ENCODE measurements at places on chromosomes 7 and 10. TPM values are rescaled to one million over a fixed set of nuclear protein-coding genes. Genes with fewer than 3 reads are reported as not detected.

DNA sequence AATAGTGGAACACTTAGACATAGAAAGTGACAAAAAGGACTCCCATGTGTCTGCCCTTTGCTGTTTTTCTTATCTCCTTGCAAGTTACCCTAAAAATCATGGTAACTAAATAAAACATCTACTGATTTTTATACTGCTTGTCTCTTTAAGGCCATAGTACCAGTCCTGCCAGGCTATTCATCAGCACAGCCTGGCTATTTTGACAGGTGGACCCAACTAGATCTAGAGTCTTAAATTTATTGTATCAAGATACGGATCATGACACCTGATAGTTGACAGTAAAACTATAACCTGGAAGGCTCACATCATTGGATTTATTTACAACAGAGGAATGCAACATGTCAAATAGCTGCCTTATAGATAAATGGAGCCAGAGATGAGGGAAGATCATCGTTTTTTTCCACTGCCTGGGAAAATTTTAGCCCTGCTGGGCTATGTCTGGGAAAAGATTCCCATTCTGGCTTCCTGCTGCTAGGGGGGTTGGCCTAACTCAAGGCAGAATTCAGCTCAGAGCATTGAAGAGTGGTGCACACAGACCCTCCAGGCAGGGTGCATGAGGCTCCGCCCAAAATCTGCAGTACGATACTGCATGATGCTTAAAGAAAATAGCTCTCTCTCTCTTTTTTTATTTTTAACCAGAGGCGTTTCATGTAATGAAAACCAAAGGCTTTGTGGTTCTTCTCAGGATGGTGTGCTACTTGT, 292.0 kb upstream of the FZD8 start:
- H3K4me3 ChIP-seq: no peak overlapping the region
- H3K36me3 ChIP-seq: no peaks in the 10 kb centered on the region
- no peak overlapping the region for H3K27ac ChIP-seq
- DNase-seq: no peak

DNA sequence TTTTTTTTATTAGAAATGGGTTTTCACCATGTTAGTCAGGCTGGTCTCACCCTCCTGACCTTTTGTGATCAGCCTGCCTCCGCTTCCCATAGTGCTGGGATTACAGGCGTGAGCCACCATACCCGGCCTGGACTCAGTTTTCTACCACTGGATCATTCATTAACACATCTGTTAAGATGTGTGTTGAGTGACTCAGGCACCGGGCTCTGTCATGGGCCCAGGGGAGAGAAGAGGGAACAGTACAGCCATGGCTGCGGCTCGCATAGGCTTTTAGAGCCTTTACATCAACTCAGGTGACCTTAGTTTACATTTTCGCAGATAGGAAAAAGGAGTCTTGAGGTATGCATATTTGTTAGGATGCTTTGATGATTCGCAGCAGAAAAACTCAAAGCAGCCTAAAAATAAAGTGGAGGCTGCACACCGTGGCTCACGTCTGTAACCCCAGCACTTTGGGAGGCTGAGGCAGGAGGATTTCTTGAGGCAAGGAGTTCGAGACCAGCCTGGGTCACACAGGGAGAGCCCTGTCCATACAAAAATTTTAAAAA, 3.1 kb upstream of the ARPC1B start:
- peak overlapping the region; percentile 93 for H3K27ac ChIP-seq
- no peak overlapping the region for H3K4me3 ChIP-seq
- H3K36me3 ChIP-seq: peaks cover 22% of the 10 kb centered on the region
- no peaks in the 10 kb centered on the region for H3K27me3 ChIP-seq
- DNase-seq: no peak
- H3K4me1 ChIP-seq: peaks cover 34% of the 10 kb centered on the region

- no peak overlapping the region for H3K27ac ChIP-seq
- DNase-seq: no peak
- peaks cover 14% of the 10 kb centered on the region for H3K27me3 ChIP-seq
- no peak overlapping the region for H3K4me3 ChIP-seq
- peaks cover 14% of the 10 kb centered on the region for H3K4me1 ChIP-seq
Observed at GRCh38 chr7:128931965-128932861, 5.5 kb upstream of the IRF5 start.

DNA sequence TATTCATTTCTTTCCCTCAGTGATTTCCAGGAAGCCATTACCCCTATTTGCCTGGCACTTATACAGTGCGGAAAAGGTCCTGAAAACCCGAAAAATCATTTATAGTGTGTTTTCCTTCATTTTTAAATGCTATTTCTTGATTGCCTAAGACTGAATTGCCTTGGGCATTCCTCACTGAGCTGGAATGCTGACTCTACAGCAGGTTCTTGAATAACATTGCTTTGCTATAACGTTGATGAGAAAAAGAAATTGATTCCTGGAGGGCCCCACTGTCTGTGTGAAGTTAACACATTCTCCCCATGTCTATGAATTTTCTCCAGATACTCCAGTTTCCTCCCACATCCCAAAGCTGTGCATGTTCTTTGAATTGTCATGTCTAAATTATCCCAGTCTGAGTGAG, 308.5 kb downstream of the EXOC4 start:
- no peak overlapping the region for H3K27ac ChIP-seq
- no peaks in the 10 kb centered on the region for H3K4me1 ChIP-seq
- no peak overlapping the region for H3K4me3 ChIP-seq
- no peaks in the 10 kb centered on the region for H3K27me3 ChIP-seq
- DNase-seq: no peak

- no peaks in the 10 kb centered on the region for H3K36me3 ChIP-seq
- no peak for DNase-seq
- no peak overlapping the region for H3K27ac ChIP-seq
- no peak overlapping the region for H3K4me3 ChIP-seq
- H3K4me1 ChIP-seq: no peaks in the 10 kb centered on the region
Observed at GRCh38 chr10:130914367-130914766, 397.2 kb downstream of the TCERG1L start.

DNA sequence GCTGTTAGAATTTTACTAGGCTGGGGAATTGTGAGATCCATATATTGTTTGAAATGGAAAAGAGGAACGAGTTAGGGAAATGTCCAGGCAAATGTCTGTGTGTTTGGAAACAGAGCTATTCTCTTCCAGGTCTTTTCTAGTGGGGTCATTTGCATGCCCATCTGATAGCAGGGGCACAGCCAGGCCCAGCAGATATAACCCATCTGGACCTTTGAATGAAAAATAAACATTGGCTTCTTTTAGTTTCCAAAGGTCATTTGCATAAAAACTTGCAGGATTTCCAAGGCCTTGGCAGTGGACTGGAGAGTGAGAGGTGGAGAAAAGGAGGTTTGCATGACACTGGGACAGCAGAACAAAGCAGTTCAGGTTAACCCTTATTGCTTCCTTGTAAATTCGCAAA, 188.0 kb upstream of the GPR26 start:
- H3K27ac ChIP-seq: no peak overlapping the region
- H3K36me3 ChIP-seq: no peaks in the 10 kb centered on the region
- DNase-seq: no peak

DNA sequence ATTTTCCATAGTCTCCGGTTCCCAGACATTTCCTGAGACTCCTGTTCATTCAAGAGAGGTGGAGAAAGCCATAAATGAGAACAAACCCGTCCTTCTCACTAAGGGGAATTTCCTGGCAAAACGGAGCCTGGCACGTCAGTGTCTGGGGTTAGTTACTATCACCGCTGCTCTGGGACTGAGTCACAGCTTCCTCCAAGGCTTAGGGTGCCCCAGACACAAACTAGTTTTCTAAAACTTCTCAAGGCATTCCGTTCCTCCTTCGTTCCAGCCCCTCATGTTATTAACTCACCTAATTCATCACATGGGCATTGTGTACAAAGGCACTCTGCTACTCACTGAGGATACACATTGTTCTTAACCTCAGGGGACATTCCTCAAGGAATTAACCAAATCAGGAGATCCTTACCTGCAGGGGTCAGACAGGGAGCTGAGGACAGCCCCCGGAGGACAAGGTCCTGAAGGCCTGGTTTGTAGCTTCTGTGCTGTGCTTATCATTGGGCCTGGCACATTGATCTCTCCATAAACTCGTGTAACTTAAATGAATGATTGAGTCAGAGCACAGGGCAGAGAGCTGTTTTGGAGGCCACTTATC, 103.0 kb upstream of the KLF6 start:
- no peaks in the 10 kb centered on the region for H3K36me3 ChIP-seq
- H3K4me3 ChIP-seq: no peak overlapping the region
- H3K4me1 ChIP-seq: peaks cover 29% of the 10 kb centered on the region
- H3K27ac ChIP-seq: peak overlapping the region; percentile 60

DNA sequence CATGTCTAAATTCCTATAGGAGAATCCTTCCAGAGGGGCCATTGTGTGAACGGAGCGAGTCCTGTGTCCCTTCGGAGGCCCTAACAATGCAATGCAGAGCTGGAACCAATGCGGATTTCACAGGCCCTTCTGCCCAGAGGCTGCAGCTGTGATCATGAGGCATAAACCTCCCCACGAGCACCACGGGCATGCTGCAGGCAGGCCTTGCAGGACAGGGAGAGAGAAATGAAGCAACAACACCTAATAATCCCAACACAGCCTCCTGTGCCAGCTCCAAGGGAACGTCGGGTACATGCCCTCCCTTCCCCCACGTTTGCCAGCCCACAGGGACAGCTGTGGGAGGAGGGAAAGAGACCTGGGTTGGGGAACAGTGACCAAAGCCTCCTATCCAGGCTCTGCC, 74.4 kb downstream of the TNS3 start:
- no peak overlapping the region for H3K27ac ChIP-seq
- H3K27me3 ChIP-seq: no peaks in the 10 kb centered on the region
- H3K4me3 ChIP-seq: no peak overlapping the region
- peaks cover 26% of the 10 kb centered on the region for H3K4me1 ChIP-seq
- DNase-seq: no peak
- H3K36me3 ChIP-seq: peaks cover 14% of the 10 kb centered on the region

ZSCAN25 gene
- 16.5 TPM for total RNA-seq
